ENCODE measurements at places on chromosomes 5 and 9.

GRCh38 chr9:87100001-87100400 lies 152.7 kb upstream of the GAS1 start:
- no peak for DNase-seq

DNA sequence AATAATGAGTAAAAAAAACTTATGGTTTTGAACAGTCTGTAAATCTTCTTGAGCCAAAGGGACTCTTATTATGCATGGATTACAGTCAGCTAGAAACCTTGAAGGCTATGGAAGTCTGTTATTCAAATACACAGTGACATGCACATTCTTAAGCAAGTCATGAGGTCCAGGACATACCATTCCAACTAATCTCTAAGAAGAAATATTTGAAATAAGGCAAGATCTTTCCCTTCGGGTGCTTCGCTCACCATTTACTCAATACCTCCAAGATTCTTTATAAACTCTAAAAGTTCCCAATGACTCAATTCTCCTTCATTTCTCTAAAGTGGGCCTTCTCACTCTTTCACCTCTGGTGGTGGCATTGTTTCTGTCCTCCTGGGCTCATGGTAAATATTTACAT lies 811.0 kb downstream of the NR2F1-AS1 start:
- no peak for DNase-seq

- no peak for DNase-seq
These were observed 64.1 kb downstream of the SLCO4C1 start for GRCh38 chr5:102231693-102232619.

DNA sequence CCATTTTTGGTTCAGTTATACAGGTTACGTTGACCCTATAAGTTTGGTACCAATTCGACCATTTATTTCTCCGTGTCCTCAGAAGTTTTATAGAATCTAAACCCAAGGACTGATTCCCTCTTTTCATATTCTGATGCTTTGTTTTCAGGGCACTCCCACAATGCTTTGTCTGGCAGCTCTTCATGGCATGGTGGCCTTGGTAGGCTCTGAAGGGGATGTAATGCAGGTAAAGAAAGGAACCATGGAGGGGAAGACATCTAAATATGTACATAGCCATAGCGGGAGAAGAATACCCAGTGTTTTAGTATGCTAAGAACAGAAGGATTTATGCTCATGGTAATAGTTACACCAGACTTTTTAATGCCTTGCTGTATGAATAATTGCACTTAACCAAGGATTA lies 82.7 kb downstream of the HACD4 start:
- no peak for DNase-seq

DNA sequence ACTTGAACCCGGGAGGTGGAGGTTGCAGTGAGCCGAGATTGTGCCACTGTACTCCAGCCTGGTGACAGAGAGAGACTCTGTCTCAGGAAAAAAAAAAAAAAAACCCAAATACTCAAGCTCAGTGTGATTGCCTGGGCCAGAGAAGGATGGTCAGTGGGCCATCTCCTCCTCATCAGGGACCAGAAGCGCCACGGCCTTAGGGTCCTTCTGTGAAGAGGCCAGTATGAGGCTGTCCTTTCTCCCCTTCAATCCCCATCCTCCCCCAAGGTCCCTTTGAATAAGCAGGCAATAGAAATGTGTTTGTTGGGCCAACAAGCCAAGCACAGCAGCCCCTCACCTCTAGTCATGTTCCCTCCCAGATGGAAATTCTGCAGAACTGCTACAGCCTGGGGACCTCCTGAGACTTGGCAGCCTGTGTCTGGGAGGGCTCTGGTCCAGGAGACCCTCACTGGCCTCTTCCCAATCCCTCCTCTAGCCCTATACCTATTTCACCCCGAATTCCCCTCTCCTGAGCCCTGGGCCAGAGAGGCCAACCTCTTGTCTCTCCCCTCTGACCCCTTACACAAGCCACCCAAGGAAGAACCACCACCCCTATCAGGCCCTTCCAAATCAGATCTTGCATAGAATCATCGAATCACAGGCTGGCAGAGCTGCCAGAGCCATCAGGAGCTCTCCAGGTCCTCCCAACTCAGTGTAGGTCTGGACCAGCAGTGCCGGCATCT lies 1.0 kb downstream of the CSF1R start:
- DNase-seq, result no peak

DNA sequence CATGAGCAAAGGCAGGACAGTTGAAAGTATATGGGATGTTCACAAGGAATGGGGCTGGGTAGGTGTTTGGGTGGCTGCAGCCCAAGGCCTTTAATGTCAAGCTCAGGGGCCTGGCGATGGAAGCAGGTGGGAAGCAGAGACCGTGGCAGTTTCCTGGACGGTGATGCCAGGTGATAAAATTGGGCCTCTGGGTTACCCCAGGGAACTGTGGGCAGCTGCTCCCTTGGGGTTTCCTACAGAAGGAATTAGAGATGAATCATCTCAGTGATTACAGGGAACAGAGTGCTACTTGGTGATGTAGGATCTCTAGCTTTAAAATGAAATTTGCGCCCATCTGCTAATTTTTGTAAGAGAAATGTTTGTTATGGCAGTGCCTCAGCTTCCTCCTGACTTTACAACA lies 39.2 kb downstream of the TSTD2 start:
- no peak for DNase-seq

- DNase-seq, result peak; percentile 1
These were observed 247.7 kb upstream of the ADRA1B start for GRCh38 chr5:159668556-159668955.

DNA sequence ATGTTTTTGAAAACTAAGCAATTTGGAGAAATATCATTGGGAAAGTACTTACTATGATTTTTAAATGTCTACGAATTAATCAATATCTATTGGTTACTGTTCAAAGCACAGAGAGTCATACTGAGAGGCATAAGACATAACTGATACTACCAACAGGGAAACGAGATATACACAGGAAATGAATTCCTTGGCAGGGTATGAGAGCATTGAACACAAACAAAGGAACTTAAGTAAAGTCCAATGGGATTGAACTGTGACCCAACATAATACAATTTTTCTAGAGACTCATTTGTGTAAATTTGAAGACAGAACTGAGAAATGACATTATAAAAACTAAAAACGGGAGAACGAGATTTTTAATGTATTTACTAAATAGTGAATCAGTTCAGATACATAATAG lies 1.3 kb upstream of the ITGA1 start:
- no peak for DNase-seq

DNA sequence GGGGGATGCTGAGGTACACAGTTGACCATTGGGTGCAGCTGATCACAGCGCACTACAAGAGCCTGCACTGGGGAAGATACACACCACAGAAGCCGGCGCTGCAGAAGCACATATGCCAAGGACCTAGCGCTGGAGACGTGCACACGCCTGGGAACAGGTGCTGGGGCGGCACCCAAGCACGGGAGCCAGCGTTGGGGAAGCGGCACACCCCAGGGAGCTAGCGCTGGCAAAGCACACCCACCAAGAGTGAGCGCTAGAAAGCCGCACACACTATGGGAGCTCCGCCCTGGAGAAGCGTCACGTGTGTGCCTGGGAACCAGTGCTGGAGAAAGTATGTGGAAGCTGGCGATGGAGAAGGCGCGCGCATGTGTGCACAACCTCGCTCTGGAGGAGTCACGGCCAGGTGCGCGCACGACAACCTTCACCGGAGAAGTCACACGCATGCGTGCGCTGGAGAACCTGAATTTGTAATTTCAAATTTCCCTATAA lies 4.5 kb downstream of the FANCC start:
- DNase-seq, result no peak

GRCh38 chr5:157827423-157827822 lies 31.5 kb downstream of the CLINT1 start:
- no peak for DNase-seq

DNA sequence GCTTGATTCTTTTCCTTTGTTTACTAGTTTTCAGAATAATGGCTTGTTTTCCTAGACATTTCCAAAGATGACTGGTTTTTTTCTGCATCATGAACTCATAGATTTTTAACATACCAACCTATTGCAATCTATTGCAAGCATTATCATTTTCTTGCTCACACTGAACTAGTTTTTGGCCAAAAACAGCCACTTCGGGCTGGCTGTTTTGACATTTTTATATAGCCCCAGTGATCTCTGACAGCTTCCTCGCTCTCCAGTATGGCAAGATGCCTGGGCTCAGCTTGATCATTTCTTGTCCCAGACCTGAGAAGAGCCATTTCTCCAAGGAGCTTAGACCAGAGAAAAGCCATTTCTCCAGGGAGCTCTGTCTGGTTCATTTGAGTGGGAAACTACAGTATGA lies 94.3 kb upstream of the MAMDC2 start:
- no peak for DNase-seq

- DNase-seq, result peak; percentile 31
These were observed at the start of gene TMOD1 for GRCh38 chr9:97501177-97501971. Gene TMOD1 (plus strand): TSS chr9:97501666. CDS start chr9:97524189, 22,523 bp downstream.

GRCh38 chr5:115770466-115770865 lies 46.0 kb downstream of the CDO1 start:
- no peak for DNase-seq

DNA sequence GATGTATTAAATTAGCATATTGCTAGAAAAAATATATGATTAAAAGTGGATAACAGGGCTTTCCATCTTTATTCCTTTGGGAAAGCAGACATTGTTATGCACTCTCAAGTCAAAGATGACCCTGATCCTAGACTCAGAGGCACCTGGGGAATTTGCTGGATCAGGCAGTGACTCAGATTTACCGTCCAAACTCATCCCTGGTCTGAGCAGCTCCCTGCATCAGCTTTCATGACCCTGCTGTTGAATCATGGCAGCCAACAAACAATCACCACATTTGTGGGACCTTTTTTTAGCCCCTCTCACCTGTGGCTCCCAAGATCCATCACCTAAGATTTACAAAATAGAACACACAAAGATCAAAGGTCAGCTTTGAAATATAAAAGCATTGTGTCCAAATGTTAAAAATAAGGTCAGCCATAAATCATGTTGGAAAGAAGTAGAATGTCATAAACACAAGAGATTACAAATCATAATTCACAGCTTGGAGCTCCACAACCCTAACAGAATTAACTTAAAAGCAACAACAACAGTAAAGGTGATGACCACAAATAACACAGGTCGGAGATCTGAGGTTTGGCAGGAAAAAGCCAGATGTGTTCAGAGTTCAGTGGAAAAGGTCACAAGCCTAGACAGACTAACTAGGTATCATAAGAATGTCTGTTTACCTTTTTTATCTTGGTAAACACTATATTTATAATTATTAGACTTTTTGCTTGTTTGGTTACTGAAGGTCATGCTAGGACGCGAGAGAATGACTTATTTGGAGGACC lies 55.5 kb downstream of the ZFAND5 start:
- DNase-seq, result no peak

- no peak for DNase-seq
These were observed 250.5 kb downstream of the NR2F1-AS1 start for GRCh38 chr5:93330506-93330905.

DNA sequence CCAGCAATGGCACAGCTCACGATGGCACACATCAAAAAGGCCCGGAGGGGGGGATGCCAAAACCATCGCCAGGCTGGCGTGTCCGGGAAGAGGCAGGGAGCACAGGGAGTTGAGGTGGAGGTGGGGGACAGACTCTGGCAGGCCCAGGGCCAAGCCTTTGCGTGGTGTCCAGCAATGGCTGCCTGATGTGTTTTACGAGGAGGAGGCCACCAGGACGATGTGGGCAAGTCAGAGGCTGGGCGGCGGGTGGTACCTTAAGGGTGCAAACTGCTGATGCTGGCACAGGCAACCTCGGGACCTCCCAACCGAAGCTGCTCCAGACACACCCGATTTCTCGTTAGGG lies 4.7 kb downstream of the VAV2 start:
- DNase-seq, result no peak

DNA sequence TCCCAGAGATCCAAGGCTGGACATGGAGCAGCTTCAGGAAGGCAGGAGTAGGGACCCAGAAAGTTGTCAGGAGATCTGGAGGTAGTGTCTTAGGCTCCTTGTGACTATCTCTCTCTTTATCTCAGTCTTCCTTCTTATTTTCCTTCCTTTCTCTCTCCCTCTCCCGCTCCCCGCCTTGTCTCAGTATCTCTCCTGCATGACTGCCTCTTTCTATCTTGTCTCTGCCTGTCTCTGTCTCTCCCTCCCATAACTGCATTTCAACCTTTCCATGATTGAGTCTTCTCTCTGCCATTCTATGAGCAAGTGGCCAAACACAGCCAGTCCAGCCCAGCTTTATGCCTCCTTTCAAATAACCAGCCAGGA lies 61.0 kb upstream of the NEK6 start:
- DNase-seq, result no peak

- DNase-seq, result peak; percentile 17
These were observed 61.6 kb upstream of the C9orf72 start for GRCh38 chr9:27634879-27635278.

DNA sequence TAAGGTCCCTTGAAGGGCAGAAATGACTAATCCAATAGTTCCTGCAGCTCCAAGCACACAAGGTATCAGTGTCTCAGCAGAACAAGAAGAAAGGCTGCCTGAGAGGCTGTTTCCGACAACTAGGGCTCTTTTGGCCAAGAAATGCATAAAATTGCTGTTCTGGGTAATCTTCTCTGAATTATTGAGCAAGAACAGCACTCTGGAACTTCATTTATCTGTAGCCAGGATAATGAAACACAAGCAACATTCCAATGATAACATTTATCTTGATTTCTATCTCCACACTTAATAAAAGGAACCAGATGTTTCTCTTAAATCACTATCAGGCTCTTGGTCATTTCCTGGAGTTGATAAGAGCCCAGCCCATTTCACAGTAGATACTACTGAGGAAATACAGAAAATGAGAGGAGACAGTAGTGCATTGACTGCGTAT lies 17.0 kb upstream of the AUH start:
- DNase-seq, result no peak

DNA sequence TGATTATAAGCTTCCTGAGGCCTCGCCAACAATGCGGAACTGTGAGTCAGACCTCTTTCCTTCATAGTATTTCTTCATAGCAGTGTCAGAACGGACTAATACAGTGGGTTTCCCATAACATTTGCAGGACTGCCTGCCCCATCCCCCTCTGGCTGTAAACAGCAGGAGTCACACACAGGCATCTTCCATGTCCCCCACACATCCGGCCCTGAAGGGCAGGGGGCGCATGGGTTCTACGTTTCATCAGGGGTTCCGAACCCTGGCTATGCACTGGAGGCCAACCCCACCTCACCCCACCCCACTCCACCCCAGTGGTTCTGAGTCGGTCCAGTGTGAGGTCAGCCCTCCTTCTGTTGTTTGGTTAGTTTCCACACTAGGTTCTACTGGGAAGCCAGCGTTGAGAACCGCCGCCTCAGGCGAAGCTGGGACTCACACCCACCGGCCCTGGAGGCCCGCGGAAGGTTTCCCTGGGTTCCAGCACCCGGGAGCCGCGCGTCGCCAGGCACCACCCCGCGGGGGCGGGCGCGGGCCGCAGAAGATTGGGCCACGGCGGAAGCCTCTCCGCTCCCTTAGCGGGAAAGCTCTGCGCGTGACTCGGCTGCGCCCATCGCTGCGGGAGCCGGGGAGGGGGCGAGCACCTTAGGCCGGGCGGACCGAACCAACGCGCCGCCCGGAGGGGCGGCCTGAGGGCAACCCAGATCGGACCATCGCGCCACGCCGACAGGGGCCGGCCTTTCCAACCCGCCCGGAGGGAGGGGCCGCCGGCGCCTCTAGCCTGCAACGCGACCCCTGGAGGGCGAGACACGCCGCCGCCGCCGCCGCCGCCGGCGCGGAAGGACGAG lies at the start of gene RUSC2:
TSS of gene RUSC2 (plus strand) at position 799 of the 842 bp plus-strand sequence. CDS start 56,411 bp downstream, outside the sequence.
- peak; percentile 41 for DNase-seq

GRCh38 chr9:81499021-81499454 lies 190.3 kb downstream of the TLE1 start:
- no peak for DNase-seq

- no peak for DNase-seq
These were observed 4.4 kb upstream of the N4BP3 start for GRCh38 chr5:178108966-178109365.
